Vagina (tissue), 2 donors: ENCODE measurements at places on chromosomes 1 and 21.

GRCh38 chr1:179310721-179311120, 17.1 kb downstream of the SOAT1 start:
- no peak for DNase-seq
- H3K27ac ChIP-seq = peak overlapping the region; percentile 56
- no peaks in the 10 kb centered on the region for H3K4me1 ChIP-seq

- H3K36me3 ChIP-seq = no peaks in the 10 kb centered on the region
- no peak overlapping the region for H3K27ac ChIP-seq
- no peaks in the 10 kb centered on the region for H3K27me3 ChIP-seq
- no peak overlapping the region for H3K4me3 ChIP-seq
- no peaks in the 10 kb centered on the region for H3K4me1 ChIP-seq
Observed at GRCh38 chr21:22585558-22585957, 1587.3 kb downstream of the NCAM2 start.

- H3K4me1 ChIP-seq = peaks cover 52% of the 10 kb centered on the region
- no peak for DNase-seq
- H3K27ac ChIP-seq = peak overlapping the region; percentile 94
- no peaks in the 10 kb centered on the region for H3K27me3 ChIP-seq
- peak overlapping the region; percentile 90 for H3K4me3 ChIP-seq
Observed at GRCh38 chr1:156283521-156283920, 604 bp upstream of the TMEM79 start.

DNA sequence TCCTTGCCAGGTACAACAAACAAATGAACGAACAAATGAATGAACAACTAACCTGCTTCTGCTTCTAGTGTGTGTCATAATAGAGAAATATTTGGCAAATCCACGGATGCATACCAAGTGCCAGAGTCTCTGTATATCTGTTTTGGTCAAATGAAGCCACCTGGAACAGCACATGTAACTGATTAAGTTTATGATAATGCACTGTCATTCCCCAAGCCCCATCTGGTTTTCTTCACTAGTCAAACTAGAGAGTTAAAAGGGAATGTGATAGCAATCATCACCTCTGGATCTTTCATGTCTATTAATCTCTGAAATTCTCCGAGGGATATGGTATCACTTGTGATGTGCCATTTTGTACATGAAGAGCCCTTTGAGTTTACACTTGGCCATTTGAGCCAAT, 21.0 kb upstream of the SCAF4 start:
- H3K27ac ChIP-seq = no peak overlapping the region
- H3K4me3 ChIP-seq = no peak overlapping the region
- H3K36me3 ChIP-seq = no peaks in the 10 kb centered on the region
- DNase-seq = no peak
- no peaks in the 10 kb centered on the region for H3K4me1 ChIP-seq
- no peaks in the 10 kb centered on the region for H3K27me3 ChIP-seq

GRCh38 chr1:192763756-192764155, 45.1 kb upstream of the RGS2 start:
- no peak for DNase-seq
- no peaks in the 10 kb centered on the region for H3K36me3 ChIP-seq
- H3K4me1 ChIP-seq = no peaks in the 10 kb centered on the region
- H3K27me3 ChIP-seq = no peaks in the 10 kb centered on the region
